NB4 (cell line): ENCODE measurements at places on chromosomes 11 and 22.
A peak's percentile ranks its signal among the peaks of the same experiment; 100 is the strongest.

- no peak for DNase-seq
Observed at GRCh38 chr11:215581-216037, 8.1 kb downstream of the RIC8A start.

DNA sequence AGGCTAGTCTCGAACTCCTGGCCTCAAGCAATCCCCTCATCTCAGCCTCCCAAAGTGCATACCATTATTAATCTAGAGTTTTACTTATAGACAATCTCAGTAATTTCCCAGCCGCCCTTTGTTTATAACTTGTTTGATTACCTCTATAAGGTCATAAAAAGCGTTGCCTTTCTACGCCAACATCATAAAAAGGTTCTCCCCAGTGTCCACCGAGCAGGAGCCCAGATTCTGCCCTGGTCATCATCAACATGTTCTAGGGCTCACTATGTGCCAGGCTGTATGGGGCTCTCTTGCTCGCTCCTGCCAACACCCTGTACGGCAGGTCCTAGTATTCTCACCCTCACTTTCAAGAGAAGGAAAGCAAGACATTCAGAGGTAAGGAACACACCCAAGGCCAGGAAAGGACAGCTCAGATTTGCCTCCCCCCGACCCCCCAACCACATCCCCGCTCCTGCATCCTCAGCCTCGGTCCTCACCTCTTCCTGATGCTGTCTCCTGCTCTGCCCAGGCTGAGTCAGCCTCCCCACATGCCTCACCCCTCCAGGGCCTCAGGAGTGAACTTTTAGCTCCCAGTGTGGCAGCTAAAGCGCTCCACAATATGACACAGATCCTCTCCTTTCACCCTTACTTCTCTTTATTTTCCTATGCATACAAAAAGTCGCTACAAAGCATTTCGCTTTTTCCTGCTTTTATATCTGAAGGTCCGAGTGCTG is 14.3 kb downstream of the ARFGAP3 start:
- DNase-seq = no peak

DNA sequence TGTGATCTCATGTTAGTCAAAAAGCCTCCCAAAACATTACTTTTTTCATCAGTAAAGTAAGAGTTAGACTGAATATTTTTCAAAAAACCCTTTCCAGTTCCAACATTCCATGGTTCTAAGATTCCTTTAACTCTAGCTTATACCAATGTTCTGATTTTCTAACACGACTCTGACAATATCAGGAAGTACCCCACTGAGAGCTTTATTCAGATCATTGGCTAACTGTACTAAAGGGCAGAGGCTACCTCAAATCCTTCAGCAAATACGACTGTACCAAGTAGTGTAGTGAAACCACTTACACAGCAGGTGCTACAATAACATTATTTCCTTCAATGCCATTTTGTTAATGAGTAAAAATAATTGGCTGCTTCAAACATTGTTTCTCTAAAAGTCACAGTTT is 213.4 kb upstream of the PITPNB start:
- DNase-seq = no peak

DNA sequence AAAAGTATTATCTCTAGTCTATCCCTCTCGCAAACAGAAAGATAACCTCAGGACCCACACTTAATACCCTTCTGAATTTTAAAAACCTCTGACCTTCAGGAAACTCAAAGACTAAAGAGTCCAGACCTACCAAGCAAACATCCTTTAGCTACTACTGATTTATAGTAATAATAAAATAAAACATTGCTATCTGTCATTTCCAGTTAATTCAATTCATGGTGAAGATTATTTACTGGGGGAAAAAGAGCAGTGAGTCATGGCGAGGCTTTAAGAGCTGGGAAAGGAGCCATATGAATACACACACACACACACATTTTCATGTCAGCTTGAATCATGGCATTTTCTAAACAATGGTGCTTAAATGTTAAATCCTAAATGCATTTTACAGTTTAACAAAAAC is 87.1 kb downstream of the FAM76B start:
- DNase-seq = no peak

GRCh38 chr11:101706541-101706940 is 122.7 kb upstream of the TRPC6 start:
- DNase-seq = no peak

GRCh38 chr11:117875382-117876058 is 938 bp downstream of the FXYD6 start:
- DNase-seq = no peak

GRCh38 chr11:67308031-67308866 is 4.9 kb downstream of the SSH3 start:
- DNase-seq = no peak

- DNase-seq = peak; percentile 13
Observed at GRCh38 chr11:22730319-22730718, 63.9 kb downstream of the GAS2 start.

GRCh38 chr22:47401976-47402770 is 639.7 kb downstream of the TBC1D22A start:
- DNase-seq = peak; percentile 32

DNA sequence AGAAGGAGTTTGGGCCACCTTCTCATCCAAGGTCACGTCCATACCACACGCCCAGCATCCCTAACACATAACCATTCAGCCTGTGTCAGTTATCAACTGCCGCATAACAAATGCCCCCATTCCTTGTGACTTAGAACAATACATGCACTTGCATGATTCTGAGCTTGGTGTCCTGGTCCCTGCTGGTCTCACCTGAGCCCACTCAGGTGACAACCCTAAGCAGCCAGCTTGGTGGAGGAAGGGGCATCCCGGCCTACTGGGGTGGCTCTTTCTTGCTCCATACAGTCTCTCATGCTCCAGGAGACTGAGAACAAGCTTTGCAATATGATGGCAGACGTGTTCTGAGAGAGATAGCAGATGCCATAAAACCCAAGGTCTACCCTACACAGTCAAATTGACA is 1276.9 kb downstream of the TBC1D22A start:
- DNase-seq = no peak

GRCh38 chr22:41152902-41153301 is 52.2 kb upstream of the L3MBTL2 start:
- no peak for DNase-seq

- DNase-seq = peak; percentile 72
Observed at GRCh38 chr11:96215110-96215782, 127.7 kb downstream of the MAML2 start.

DNA sequence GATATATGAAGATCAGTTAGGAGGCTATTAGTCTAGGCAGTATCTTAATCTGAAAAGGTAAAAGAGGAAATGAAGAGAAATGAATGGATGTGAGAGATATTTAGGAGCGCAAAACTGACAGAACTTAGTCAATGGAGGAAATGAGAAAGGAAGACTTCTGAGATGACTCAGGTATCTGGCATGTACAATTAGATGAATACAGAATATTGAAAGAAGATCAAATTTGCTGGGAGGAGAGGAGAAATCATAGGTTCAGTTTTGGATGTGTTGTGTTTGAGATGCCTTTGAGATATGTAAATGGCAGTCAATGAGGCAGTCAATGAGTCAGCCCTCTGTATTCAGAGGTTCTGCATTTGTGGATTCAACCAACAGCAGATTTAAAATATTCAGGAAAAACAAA is 42.9 kb upstream of the GAB2 start:
- DNase-seq = no peak

DNA sequence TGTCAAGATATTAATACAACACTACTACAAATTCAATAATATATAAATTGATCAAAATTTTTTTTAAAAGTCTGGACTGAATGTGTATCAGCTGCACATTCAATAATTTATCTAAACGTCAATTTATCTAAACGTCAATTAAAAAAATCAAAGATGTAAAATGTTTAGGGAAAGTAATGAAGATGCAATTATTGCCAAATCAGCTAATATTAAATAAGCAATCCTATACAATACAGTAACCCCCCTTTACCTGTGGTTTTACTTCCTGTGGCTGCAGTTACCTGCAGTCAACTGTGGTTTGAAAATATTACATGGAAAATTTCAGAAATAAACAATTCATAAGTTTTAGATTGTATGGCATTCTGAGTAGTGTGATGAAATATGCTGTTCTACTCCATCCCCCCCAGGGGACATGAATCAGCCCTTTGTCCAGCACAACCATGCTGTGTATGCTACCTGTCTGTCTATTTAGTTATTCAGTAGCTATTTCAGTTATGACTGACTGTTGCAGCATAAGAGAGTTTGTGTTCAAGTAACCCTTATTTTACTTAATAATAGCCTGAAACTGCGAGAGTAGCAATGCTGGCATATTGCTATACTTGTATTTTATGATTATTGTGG is 72.2 kb downstream of the CWF19L2 start:
- peak; percentile 50 for DNase-seq

- peak; percentile 50 for DNase-seq
Observed at GRCh38 chr22:46969491-46969890, 207.0 kb downstream of the TBC1D22A start.

- no peak for DNase-seq
Observed at GRCh38 chr22:19120829-19121630, 1.2 kb downstream of the DGCR2 start.

DNA sequence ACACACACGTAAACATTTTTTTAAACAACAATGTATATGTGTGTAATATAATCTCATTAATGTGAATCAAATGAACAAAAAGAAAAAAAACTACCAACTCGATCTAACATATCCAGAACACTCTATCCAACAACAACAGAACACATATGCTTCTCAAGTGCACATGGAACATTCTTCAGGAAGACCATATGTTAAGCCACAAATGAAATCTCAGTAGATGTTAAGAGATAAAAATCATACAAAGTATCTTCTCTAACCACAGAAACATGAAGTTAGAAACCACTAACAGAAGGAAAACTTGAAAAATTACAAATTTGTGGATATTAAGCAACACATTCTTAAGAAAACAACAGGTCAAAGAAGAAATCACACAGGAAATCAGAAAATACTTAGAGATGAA is 25.5 kb upstream of the TMEM45B start:
- no peak for DNase-seq

DNA sequence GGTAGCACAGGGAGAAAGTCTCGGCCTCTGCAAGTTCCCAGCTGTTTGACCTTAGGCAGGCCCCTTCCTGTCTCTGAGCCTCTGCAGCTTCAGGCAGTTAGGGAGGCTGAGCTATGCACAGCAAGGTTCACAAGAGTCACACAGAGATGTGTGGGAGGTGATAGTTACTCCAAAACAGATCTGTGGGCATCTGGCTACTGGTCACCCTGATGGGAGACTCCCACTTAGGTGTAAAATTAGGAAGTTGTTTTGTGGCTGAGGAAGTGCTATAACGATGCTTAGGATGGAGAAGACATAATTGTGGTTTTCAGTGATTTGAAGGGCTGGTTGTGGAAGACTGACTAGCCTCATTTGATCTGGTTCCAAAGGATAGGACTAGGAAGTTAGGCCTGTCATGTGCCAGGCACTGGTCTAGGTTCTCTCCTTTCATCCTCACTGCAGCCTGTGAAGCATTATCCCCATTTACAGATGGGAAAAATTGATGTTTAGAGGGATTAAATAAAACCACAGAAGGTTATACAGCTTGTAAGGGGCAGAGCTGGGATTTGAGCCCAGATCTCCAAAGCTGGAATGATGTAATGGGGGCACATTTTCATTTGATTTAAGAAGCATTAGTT is 13.5 kb downstream of the ACO2 start:
- peak; percentile 64 for DNase-seq

GRCh38 chr11:64661146-64661545 is 61.9 kb downstream of the NRXN2 start:
- peak; percentile 89 for DNase-seq

DNA sequence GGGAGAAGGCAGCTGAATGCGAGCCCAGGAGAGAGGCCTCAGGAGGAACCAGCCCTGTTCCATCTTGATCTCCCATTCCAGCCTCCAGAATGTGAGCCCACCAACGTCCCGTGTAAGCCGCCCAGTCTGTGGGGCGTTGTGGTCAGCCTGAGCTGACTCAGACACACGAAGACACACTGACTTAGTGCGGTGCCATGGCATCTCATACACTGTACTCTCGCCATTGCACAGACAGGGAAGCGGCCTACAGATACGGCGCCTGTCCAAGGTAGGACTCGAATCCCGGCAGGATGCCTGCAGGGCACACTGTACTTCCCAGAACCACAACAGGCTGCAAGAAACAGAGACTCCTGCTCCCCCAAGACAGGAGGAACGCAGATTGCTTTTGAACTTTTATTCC is 179.6 kb downstream of the CTTN start:
- no peak for DNase-seq

GRCh38 chr22:17396516-17396915 is 27.3 kb downstream of the CECR2 start:
- no peak for DNase-seq

DNA sequence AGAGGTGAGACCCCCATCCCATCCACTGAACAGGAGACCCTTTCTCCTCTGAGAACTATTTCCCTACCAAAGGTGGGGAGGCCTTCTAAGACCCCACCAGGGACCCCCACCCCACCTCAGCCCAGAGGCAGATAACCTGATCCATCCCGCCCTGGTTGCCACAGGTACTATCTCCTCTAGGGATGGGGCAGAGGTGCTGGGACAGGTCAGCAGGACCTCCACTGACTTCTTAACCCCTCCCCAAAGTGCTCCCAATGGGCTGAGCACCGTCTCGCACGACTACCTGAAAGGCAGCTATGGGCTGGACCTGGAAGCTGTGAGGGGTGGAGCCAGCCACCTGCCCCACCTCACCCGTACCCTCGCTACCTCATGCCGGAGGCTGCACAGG is 4.3 kb downstream of the INPPL1 start:
- DNase-seq = no peak

GRCh38 chr11:107526197-107526596 is 39.3 kb downstream of the ALKBH8 start:
- DNase-seq = no peak

DNA sequence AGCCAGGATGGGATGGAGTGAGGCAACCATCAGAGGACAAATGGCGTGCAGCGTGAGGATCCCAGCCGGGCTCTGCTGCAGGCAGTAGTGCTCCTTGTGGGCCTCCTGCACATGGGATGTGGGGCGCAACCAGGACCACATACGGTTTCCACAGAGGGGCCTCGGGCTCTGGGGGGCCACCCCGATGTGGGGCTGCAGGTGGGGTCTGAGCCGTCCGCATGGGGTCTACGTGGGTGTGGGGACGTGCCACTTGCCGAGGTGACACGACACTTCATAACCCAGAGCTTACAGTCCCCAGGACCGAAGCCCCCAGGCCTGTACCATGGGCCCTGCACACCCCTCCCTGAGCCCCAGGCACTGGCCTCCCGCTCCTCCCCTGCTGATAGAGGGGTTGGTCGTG is 10.8 kb downstream of the TTLL8 start:
- DNase-seq = no peak

GRCh38 chr11:101487775-101488174 is 96.0 kb downstream of the TRPC6 start:
- DNase-seq = no peak
